ENCODE measurements at places on chromosomes 16 and 17.

GRCh38 chr17:41758601-41759000 lies 24.2 kb upstream of the HAP1 start:
- no peak for DNase-seq

DNA sequence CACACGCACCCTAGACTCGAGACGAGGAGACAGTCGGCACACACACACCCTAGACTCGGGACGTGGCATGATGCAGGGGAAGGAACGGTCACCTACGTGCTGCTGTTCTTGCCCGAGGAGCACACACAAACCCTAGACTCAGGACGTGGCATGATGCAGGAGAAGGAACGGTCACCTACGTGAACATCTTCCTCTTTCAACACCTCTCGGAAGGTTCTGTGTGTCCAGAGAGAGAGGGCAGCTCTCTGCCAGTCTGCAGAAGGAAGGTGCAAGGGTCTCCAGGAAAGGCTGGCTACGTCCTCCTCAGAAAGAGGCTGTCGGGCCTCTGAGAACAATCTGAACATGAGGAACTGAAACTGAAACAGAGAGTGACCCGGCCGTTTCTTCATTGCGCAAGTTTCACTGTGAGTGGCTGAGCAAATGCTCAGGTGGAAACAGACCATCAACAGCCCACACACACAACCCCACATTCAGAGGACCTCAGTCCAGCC lies 43.4 kb downstream of the ZNF276 start:
- peak; percentile 54 for DNase-seq

- DNase-seq, result no peak
These were observed 85.3 kb downstream of the NDEL1 start for GRCh38 chr17:8520981-8521380.

- no peak for DNase-seq
These were observed 873 bp upstream of the KSR1 start for GRCh38 chr17:27455236-27455913.

DNA sequence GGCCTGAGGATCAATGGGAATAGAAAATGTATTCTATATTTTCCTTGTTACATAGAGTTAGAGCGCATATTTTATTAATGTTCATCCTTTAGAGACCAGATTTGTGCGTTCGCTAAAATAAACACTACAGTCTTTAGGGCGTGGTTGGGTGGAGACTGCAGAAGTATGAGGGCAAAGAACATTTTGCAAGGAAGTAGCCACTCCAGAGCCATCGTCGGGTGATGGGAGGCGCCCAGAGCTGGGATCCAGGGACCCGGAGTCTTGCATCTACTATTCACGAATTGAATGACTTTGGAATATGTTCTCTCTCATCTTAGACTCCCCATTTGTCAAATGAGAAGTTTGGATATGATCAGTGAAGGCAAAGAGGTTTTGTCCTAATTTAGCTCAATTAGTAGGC lies 154.2 kb upstream of the IRX6 start:
- DNase-seq, result no peak

GRCh38 chr17:72497915-72498314 lies 377.1 kb downstream of the SOX9 start:
- DNase-seq, result no peak

GRCh38 chr17:78653382-78653781 lies 76.2 kb upstream of the DNAH17 start:
- no peak for DNase-seq

DNA sequence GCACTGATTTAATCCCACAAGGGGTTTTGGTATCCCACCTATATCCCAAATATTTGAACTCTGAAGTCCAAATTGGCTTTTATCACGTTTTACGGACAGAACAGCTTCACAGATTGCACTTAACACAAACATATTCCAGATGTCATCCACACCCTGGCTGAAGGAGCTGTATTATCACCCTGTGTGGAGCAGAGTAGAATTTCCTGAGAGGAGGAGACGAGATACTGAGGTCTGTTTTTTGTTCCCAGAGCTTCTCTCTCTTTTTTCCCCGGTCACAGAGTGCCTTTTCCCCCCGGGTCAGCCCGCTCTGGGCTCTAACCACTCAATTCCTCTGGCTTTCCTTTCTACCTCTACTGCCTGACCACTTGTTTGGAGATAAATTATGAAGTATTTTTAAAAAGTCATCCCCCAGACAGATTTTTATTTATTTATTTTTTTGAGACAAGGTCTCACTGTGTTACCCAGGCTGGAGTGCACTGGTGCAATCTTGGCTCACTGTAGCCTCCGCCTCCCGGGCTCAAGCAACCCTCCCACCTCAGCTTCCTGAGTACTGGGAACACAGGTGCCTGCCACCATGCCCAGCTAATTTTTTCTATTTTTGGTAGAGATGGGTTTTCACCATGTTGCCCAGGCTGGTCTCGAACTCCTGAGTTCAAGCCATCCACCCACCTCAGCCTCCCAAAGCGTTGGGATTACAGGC lies 30.7 kb downstream of the DNAH2 start:
- no peak for DNase-seq

- no peak for DNase-seq
These were observed 13.0 kb downstream of the TLE7 start for GRCh38 chr16:71428883-71429282.

GRCh38 chr16:69918241-69918640 lies 32.9 kb upstream of the CLEC18A start:
- no peak for DNase-seq

DNA sequence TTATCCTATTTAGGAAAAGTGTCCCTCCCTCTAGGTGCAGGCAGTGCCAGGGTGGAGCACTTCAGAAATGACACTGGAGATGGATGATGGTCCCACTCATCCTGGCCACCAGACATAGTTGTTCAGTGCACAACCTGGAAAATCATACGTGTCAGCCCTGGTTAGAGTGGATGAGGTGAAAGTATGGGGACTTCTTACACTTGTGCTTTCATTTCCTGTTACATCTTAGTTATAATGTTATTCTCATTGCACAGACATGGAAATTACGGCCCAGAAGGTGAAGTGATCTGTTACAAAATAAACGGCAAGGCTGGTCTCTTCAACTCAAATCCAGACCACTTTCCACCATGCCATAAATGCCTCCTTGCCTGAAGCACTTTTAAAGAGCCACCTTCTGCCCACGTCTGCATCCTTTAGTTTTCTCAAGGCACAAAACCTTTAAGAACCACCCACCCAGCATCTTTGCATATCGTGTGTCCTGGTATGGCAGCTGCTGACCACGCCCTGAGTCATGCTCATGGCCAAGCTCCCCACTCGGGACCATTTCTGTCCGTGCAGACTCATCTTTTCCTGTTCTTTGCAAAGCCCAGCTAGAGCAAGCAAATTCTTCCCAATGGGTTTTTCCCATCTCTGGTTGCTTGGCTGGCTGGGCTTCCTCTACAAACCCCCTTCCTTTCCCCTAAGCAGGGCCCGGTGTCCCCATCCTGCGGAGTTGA lies 22.4 kb downstream of the TBC1D3B start:
- DNase-seq, result no peak

DNA sequence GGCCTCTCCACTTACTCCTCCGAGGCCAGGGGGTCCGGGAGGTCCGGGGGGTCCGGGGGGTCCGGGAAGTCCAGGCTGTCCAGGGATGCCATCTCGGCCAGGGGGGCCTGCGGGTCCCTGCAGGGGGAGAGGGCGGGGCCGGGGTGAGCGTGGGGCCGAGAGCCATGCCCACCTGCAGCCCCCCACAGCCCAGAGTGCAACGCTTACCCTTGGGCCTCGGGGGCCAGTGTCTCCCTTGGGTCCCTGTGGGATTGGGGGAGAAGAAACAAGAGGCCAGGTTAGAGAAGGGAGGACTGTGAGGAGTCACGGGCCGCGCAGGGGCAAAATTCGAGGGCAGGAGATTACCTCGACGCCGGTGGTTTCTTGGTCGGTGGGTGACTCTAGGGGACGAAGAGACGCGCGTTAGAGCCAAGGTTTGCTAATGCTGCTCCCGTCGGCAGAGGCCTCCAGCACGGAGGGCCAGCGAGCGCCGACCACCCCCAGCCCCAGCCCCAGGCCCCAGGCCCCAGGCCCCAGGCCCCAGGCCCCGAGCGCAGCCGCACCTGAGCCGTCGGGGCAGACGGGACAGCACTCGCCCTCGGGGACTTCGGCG lies 2.1 kb downstream of the COL1A1 start:
- DNase-seq, result no peak

DNA sequence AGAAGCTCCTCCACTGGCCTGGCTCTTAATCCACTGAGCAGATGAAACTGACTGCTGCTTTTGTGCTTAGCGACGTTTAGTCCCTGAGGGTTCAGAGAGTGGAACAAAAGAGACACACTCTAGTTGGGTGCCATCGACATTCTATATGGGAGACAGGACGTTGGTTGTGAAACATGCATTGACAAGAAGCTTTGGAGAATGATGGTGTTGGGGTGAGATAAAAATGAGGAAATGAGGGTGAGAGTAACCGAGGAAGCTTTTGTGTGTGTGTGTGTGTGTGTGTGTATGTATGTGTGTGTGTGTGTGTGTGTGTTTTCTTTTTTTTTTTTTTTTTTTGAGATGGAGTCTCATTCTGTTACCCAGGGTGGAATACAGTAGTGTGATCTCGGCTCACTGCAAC lies 89.5 kb downstream of the ABCC1 start:
- no peak for DNase-seq

DNA sequence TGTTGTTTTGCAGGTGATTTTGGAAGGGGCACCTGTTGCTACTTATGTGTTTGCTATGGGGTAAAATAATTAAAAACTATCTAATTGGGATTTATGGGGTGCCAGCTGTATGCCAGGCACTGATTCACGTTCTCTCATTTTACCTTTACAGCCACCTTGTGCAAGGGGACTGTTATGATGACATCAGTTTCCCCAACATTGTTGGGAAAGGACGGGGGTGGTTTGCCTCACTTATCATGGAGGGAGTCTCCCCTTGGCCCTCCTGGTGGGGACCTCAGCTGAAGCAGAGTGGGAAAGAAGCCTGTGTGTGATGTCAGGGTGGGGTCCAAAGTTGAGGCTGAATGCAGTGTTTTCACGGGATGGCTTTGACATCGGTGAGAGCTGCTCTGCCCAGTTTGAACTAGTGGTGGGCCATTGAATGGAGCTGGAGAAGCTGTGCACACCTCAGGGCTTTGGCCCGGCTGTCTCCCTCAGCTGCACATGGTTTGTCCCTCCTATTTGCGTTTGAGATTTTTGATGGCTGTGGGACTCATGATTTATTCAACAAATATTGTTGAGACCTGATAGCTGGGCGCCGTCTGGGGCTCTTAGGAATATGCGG lies 36.1 kb downstream of the CMIP start:
- DNase-seq, result no peak

DNA sequence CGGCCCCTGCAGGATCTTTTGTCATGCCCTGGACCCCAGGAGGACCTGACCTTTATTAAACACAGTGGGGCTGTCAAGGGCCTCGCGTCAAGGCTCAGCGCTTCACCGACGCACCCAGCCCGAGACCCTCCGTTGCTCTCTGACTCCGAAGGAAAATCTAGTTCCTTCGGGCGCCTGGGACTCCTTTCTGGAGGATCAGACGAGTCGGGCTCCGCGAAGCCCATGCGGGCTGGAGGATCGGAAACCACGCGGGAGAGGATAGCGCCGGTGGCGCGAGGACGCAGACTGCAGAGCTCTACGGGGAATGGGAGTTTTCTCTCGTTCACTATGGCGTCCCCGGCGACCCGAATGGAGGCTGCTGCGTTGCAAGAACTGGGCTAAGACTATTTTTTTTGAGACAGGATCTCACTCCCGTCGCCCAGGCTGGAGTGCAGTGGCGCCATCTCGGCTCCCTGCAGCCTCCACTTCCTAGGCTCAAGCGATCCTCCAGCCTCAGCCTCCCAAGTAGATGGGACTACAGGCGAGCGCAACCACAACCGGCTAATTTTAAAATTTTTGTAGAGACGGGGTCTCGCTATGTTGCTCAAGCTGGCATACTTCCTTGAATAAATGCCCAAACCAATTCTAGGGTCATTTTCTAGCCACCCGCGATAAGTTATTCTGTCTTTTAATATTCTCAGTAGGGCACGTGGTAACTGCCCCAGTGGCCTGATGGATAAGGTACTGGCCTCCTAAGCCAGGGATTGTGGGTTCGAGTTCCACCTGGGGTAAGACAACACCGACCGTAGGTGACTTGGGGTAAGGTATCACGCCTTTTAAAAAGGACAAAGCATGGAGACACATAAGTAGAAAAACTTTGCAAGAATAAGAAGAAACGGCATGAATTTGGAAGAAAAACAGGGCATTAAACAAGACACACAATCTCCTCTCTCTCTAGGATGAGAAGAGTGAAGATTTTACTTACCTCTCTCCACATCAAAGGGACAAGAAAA lies 5.5 kb downstream of the OR1F1 start:
- DNase-seq, result no peak

- no peak for DNase-seq
These were observed 119.3 kb downstream of the PRKCB start for GRCh38 chr16:23955088-23955487.

All from globus pallidus (tissue), 1 donor.